Kidney epithelial cell (primary cell): ENCODE measurements at places on chromosomes 6 and 20. TPM values are rescaled to one million over a fixed set of nuclear protein-coding genes. Genes with fewer than 3 reads are reported as not detected.

GRCh38 chr6:159074120-159074684 is 29.4 kb upstream of the TAGAP start:
- DNase-seq = peak; percentile 23

- no peak for DNase-seq
These were observed 236.2 kb downstream of the SLC24A3 start for GRCh38 chr20:19448632-19449031.

GRCh38 chr6:24951811-24952299 is 16.1 kb upstream of the RIPOR2 start:
- no peak for DNase-seq

DNA sequence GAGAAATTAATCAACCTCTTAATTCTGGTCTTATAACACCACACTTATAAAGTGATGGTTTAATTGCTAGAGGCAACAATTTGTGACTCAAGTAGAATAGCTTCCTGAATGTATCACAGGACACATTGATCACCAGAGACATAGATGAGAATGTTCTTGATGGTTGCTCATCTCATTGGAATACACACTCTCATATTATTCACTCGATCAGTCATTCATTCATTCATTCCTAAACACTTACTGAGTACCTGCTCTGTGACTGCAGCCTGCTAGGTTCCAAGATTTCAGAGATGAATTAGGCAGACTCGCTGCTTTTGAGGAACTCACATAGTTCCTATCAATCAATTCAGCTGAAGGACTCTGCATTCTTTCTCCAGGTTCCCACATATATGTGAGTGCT is 365.1 kb upstream of the SOX4 start:
- no peak for DNase-seq

DNA sequence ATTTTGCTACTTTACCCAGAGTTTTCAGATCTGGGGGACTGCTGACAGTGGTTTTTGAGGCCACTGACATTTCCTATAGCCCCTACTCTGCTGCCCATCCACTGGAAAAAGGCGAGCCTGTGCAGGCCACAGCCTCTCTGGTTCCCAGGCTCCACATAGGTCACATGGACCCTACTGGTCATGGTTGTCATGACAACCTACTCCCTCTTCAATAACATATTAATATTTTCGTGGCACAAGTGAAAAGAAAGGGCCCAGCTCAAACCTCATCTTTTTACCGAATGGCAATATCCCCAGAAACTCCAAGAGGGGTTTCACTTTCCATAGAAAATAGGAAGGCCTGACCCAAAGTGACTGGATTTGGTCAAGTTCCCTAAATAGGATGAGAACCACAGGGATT is 11.0 kb upstream of the FOXO3 start:
- DNase-seq = no peak

GRCh38 chr6:17156112-17156921 is 54.5 kb downstream of the STMND1 start:
- DNase-seq = peak; percentile 48

DNA sequence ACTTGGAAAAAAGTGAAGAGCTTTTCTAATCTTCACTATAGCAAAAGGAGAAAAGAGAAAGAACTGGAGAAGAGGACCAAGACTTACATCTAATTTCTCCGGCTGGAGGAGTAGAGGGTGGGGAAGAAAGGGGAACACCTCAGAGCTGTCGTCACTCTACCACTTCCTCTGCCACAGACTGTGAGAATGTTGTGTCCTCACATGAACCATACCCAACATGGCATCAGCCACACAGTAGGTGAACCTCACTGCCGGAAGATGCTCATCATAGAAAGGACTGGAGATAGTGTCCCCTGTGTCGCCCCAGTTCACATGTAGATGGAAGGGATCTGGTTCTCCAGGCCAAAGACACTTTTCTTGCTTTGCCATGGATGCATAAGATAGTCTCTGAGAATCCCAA is 604.4 kb upstream of the NOX3 start:
- DNase-seq = no peak

GRCh38 chr6:69279805-69280204 is 517.0 kb downstream of the LMBRD1 start:
- no peak for DNase-seq

DNA sequence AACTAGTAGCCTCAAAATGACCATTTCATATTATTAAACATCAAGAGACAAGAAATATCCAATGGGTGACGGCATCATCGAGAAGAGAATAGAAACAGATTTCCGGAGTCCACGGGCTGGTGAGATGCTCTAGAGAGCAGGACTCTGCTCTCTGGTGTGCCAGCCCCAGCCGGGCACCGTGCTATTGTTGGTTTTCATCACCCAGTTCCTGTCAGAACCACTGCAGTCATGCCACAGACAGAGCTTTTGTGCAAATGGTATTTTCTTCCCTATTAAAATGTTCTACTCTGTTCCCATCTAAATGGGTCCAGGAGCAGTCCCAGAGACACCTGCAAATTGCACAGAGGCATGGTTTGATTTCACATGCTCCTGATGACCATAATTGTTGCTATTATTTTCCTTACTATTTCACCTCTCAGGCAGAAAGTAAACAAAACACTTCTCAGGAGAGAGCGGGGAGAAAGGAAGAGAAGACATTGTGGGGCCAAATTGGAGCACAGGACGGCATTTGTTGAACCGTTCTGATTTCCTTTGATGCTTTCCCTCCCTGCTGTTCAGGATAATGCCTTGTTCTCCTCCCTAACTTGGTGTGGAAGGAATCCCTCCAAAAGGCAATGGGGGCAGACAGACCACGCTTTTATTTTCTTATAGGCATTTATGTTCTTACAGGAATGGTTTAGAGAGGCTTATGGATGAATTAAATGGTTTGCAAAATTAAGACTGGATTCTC is 11.4 kb upstream of the RAMACL start:
- DNase-seq = no peak

GRCh38 chr6:170313716-170314295 is 7.2 kb downstream of the FAM120B start:
- DNase-seq = no peak

- no peak for DNase-seq
These were observed 24.7 kb upstream of the ASXL1 start for GRCh38 chr20:32333181-32333987.

DNA sequence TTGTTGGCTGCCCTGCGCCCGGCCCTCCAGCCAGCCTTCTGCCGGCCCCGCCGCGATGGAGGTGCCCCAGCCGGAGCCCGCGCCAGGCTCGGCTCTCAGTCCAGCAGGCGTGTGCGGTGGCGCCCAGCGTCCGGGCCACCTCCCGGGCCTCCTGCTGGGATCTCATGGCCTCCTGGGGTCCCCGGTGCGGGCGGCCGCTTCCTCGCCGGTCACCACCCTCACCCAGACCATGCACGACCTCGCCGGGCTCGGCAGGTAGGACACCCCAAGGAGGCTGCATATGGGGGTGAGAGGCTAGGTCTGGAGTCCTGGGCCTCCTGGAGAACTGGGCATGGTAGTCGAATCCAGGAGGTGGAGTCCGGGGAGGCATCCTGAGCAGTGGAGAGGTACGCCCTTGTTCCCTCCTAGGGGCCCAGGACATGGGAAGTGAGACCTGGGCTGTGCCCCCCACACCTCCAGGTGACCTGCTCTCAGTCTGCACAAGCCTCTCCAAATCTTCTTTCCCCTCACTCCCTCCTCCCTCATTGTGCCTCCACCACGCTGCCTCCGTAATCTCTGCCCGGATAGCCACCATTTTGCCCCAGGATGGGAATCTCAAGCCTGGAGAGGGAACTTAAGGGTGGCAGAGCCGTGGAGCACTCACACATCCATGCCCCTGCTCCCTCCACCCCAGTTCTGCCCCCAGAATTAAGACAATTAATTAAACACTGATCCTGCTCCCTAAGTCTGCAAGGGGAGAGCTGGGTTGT is 541 bp downstream of the CDC25B start:
- DNase-seq = no peak

DNA sequence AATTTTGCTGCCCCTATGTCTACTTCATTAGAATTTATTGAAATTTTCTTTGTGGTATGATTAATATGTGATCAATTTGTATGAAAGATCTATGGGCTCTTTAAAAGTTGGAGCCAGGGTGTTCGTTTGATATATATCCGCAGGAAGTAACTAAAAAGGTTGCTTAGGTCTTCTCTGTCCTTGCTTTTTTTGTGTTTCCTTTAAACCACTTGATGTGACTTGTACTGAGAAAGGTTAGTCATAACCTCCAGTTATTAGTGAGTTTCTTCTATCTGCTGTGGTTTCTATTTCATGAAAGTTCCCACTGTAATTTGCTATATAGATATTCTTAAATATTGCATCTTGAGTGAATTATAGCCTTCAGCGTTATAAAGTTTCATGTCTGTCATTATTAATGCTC is 585.3 kb upstream of the ARID1B start:
- DNase-seq = no peak

DNA sequence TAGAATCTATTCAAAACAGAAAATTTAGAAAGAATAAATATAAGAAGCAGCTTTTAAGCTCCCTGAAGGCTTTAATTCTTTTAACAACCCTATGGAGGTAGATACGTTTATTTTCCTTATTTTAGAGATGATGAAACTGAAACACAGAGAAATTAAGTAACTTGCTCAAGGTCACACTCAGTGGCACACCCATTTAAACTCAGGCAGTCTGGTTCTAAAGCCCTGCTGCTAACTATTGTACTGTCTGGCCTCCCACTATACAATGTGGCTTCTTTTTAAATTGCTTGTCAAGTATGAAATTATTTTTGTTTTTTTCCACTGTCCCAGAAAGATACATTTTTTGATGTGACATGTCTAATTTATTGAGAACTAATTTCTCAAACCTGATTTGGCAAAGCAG is 55.7 kb downstream of the FAM217A start:
- DNase-seq = no peak

- DNase-seq = no peak
These were observed 306.5 kb downstream of the HDGFL1 start for GRCh38 chr6:22875845-22876244.

DNA sequence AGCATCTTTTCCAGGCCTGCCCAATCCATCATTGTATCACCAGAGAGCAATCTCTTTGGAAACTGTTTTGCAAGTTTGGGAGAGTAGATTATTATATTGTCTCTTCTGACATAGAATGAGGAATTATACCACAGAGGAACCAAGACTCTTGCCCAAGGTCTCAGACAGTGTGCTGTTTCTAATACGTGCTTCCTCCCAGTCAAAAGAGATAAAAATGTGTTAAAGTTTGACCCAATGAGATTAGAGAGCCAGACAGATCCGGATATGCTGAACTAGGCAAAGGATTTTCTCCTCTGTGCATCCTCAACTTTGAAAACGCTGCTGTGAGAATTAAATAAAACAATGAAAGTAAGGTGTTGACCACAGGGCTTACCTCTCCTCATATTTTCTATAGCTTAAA is 18.6 kb upstream of the NT5E start:
- no peak for DNase-seq

DNA sequence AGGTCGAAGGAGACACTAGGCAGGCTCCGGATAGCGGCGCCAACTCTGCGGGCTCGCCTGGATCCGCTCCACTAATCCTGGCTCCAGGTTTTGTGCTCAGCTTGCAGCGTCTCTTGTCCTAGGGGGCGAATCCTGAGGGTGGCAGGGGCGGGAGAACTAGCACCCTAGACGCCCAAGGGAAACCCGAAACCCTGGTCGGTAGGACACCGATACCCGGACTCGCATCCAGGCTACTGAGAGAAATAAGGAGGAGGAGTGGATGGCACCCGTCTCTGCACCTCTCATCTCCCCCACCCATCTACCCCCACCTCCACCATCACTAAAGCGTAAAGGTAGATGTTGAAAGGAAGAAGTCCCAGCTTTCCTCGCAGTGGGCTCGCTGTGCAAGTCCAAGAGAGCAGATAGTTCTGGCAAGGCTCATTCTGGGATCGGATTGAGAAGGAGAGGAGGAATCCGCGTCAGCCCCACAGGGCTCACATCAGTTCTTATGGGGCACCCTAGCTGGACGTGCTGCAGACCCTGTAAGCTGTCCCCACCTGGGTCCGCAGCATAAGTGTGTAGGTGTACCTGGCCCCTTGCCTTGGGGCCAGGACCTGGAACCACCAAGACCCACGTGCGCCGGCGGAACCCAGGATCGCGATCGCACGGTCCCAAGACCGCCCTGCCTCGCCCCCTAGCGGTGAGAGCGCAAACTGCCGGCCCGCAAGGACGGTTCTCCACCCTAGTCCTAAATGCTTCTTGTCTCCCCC is 6.9 kb downstream of the SLC32A1 start:
- no peak for DNase-seq

- no peak for DNase-seq
These were observed 61.2 kb downstream of the RPP40 start for GRCh38 chr6:4942673-4943009.

DNA sequence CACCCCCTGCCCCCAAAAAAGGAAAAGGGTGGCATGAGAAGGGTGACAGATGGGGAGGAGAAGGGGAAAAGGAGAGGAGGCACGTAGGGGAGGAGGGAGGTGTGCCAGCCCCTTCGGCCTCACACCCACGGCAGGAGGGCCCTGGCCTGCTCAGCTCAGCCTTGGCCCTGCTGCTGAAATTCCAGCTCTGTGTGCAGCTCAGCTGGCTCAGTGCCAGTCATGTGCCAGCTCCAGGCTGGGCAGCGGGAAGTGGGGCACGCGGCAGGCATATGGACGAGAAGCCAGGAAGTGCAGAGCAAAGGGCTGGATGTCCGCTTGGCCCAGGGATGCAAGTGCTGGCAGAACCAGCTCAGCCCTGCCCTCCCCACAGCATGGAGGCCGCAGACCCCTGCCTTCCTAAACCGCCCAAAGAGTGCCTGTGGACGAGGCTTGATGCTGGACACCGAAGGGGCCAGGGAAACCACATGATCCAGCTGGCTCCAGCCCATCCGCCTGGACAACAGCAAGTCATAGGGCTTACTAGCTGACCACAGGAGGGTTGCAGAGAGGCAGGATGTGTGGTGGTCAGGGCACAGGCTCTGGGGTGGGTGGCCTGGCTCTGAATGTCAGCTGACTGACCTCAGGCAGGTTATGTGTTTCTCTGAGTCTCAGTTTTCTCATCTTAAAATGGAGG is 60.2 kb downstream of the NOL4L start:
- no peak for DNase-seq

DNA sequence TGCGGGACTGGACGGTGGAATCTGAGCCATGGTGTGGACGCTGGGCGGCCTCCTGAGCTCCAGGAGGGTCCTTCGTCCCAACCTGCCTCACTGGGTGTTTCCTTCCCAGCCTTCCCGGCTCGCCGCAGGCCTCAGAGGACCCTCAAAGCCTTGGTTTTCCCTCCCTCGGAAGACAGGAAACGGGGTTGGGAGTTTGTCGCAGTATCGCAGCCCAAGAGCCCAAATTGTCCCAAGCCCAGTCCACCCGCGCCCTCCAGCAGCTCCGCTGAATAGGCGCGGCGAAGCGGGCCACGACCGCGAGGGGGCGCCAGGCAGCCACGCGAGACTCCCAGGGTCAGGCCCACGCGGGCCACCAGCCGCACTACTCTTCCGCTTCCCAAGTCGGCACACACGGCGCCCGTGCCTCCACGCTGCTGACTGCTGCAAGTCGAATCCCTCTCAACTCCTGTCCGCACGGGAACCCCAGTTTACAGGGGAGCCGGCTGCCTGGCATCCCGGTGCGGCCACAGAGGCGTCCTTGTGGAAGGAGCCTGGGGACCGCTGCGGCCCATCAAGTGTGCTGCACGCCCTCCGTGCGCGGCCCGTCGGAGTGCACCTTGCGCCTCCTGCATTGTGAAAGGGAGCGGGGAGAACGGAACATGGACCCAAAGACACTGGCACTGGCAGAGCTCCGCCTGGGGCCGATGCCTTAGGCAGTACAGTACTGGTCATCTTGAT is 40.4 kb upstream of the HMGA1 start:
- no peak for DNase-seq

Gene FAM209B
- 0.48 TPM in 1 of 2 replicates, not detected in the other for total RNA-seq

Gene C20orf202
- total RNA-seq = not detected in 2 replicates

Gene TASP1
- total RNA-seq = 10.6 and 13.3 TPM in 2 replicates

Gene KHDC1L
- total RNA-seq = not detected in 2 replicates

Gene SLC17A9
- total RNA-seq = 12.0 and 13.8 TPM in 2 replicates
